ENCODE measurements at places on chromosomes 1 and 21. TPM values are rescaled to one million over a fixed set of nuclear protein-coding genes. Genes with fewer than 3 reads are reported as not detected.
A peak's percentile ranks its signal among the peaks of the same experiment; 100 is the strongest.

Gene PRR9
- not detected for total RNA-seq

DNA sequence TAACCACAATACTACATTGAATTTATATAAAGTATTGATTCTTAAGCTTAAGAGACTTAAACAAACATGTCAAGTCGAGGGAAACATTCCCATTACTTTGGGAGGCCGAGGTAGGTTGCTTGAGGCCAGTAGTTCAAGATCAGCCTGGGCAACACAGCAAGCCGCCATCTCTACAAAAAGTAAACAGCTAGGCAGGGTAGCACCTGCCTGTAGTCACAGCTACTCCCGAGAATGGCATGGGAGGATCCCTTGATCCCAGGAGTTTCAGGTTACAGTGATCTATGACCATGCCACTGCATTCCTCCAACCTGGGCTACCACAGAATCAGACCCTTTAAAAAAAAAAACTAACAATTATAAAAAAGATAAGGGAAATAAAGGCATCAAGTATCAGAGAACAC, 50.4 kb downstream of the EIF4G3 start:
- no peak for DNase-seq

DNA sequence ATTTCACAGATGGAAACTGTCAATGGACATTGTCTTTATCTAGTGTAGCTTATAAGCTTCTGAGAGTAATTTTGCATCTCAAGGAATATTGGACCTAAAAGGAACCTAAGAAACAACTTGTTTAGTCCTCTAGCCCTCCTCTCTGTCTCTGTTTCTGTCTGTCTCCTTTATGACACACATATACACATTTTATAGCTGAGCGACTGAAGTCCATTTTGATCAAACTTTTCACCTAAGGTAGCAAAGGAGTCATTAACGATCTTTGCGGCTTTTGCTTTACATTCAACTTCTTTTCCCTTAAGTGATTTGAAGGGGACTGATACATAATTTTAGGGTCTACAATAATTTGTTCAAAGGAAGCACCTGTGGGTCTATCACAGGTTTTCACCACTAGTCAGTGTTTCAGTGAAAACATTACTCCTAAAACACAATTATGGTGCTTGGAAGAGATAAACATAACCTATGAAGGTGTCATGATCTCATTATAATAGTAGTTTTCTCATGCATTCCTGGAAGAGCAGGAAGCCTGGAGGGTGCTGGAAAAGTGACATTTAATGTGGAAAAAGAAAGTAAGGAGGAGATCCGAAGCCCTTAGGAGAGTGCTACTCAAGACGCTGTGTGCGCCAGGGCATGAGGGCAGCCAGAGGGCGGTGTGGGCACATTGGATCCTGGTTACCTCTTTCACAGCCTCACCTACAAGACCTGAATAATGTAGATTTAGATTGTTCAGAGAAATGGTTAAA, 248.6 kb downstream of the DNM3 start:
- no peak for DNase-seq

GRCh38 chr1:34511802-34512201, 243.0 kb upstream of the GJB5 start:
- DNase-seq: no peak

GRCh38 chr1:218634212-218634611, 289.1 kb downstream of the TGFB2 start:
- DNase-seq: no peak

GRCh38 chr21:31110430-31110829, 72.2 kb upstream of the KRTAP19-8 start:
- no peak for DNase-seq

Gene PGLYRP4
- not detected for total RNA-seq

DNA sequence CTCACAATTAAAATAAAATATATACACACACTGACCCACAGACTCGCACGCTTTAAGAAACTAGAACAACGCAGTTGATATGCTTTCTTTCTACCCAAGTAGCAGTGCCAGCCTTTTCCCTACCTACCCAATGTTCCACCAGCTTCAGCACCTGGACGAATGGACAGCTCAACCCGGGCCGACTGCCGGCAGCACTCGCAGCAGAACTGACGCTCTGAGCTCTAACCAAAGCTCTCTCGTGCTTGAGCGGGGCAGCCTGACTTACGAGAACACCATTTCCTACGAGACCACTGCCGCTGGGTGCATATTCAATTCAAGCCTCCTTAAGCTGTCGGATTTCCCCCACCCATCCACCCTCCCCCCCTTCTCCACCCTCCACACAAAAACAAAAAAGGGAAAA, 127.4 kb upstream of the DPYD start:
- peak; percentile 61 for DNase-seq

GRCh38 chr1:185693654-185694053, 40.5 kb upstream of the HMCN1 start:
- no peak for DNase-seq

GRCh38 chr1:29290414-29290985, 54.2 kb downstream of the PTPRU start:
- no peak for DNase-seq

- DNase-seq: no peak
Observed at GRCh38 chr1:1351511-1352427, 2.6 kb upstream of the DVL1 start.

Gene VAV3
- 24.2 TPM for total RNA-seq

DNA sequence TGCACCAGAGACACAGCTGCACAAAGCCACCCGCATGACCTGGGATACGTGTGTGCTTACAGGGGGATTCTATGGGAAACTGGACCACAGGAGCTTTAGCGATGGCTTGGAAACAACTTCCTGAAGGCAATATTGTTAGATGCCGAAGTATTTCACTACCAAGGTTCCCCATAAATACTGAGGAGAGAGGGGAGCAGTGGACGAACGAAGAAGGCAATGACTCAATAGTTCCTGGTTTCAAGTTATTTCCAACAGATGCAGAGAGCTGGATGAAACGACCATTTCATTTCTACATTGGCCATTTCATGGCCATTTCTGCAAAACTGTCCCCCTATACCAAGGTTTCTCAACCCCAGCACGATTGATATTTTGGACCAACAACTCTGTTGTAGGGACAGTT, 61.3 kb downstream of the CD34 start:
- DNase-seq: no peak

DNA sequence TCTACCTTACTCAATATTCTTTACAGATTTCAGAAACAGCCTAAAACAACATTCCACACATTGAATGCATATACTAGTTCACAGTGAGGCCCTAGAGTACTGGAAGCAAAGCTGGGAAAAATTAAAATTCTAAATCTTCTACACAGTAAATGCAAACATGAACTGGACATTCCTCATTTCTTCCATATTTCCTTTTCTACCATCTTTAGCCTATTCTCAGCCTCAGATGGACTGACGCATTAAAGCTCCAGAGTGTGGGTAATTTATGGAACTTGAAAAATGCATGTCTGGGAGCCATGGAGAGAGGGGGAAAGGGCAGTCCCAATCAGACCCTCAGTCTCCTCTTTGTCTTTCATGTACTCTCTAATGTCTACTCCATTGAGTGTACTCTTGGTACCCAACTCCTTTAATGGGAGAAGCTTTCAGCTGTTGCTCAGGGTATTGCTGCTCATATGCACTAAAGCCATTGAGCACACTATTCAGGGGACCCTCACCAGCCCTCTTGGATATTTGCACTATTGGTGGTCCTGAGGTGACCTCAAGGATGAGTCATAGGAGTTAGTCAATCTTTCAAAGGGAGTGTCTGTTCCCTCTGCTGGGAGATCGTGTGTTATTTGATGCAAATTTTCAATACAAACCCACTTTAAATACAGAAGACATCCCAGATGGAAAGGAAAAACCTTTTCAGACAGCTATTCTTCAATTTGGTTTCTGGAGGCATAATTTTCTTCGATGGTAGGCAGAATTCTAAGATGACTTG, 83.3 kb upstream of the KCNJ15 start:
- no peak for DNase-seq

GRCh38 chr1:94095744-94096469, 25.0 kb downstream of the ABCA4 start:
- DNase-seq: no peak

Gene OPTC
- not detected for total RNA-seq

- DNase-seq: no peak
Observed at GRCh38 chr1:115156826-115157468, 67.6 kb upstream of the TSPAN2 start.

- DNase-seq: no peak
Observed at GRCh38 chr1:234541286-234541975, 62.5 kb upstream of the TARBP1 start.

DNA sequence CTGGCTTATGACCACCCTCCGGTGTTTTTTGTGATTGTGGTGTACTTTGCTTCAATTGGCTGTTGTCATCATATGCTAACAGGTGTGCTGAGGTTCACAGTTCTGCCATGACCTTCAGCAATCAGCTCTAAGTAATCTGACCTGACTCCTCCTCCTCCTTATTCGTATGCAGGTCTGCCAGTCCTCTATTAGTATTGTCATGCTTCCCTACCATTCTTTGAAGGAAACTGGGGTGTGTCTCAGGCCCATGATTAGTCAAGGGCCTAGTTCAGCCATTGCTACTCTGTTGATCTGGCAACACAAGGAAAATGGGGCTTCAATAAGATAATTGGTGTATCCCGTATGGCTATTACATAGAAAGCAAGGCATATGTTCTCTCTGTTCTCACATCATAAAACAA, 332.3 kb upstream of the DPYD start:
- DNase-seq: no peak

Gene AVPR1B
- total RNA-seq: not detected
